ENCODE measurements at places on chromosomes 11 and 22.

GRCh38 chr11:129295746-129296145, 79.9 kb upstream of the BARX2 start:
- no peak for DNase-seq

DNA sequence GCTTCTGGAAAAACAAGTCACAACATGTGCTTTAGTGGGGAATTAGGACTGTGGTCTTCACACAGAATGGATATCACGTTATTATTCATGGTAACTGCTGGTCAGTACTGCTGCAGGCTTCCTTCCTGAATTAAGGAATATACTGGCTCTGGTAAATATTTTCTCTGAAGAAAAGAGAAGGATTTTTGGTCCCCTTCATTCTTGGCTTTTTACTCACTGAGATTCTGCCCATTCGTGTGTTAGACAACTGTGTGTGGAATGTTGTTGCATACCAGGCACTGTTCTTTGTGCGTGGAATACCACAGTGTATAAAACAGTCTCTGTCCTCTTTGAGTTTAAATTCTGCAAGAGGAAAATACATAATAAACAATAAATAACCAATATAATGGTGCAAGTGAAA, 80.3 kb downstream of the ALX4 start:
- DNase-seq = no peak

GRCh38 chr11:111095327-111095726, 150.2 kb upstream of the POU2AF2 start:
- DNase-seq = no peak

DNA sequence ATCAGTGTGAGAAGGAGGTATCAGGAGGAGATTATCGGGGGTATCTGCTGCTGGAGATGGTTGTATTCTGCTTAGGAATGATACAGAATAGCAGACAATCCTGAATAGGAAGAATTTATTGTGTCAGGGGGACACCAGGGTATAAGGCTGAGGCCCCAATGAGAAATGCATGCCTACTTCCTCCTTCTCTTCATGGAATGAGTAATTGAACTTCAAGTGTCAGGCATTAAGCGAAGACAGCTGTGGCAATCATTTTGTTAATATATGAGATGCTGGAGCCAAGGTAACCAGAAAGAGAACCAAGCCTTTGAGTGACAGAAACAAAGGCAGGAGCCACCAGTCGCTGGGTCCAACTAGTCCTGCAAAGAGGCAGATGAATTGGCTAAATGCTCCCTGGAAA, 49.1 kb downstream of the KIRREL3 start:
- no peak for DNase-seq

DNA sequence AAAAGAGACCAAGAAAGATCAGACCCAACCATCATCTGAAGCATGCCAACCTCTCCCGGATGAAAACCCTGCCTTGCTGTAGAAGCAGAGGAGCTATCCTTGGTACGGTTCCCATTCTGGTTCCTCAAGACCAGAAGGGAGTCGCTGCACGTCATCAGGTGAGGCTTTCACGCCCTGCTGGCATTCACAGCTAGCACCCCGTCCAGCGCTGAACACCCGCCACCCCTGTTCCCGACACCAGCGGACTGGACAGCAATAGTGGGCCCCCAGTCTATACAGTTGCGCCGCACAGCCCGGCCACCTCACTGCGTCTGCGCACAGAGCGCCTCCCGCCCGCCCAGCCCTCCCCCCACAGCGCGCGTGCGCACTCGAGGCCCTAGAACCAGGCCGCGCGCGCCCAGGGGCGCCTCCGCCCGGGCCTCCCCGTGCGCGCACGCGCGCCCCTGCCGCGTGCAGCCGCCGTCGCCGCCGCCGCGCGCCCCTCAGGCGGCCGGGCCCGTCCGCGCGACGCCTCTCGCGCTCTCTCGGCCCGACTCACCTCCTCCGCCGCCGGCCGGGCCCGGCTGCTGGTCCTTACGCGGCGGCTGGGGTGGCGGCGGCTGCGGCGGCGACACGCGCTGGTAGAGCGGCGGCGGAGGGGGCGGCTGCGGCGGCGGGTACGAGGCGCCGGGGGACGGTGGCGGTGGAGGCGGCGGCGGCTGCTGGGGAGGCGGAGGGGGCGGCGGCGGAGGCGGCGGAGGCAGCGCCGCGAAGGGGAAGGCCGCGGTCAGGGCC, 706 bp downstream of the SF1 start:
- peak; percentile 60 for DNase-seq

GRCh38 chr11:128198216-128198772, 389.1 kb downstream of the ETS1 start:
- no peak for DNase-seq

GRCh38 chr11:103035791-103036434, 56.0 kb downstream of the DCUN1D5 start:
- no peak for DNase-seq

DNA sequence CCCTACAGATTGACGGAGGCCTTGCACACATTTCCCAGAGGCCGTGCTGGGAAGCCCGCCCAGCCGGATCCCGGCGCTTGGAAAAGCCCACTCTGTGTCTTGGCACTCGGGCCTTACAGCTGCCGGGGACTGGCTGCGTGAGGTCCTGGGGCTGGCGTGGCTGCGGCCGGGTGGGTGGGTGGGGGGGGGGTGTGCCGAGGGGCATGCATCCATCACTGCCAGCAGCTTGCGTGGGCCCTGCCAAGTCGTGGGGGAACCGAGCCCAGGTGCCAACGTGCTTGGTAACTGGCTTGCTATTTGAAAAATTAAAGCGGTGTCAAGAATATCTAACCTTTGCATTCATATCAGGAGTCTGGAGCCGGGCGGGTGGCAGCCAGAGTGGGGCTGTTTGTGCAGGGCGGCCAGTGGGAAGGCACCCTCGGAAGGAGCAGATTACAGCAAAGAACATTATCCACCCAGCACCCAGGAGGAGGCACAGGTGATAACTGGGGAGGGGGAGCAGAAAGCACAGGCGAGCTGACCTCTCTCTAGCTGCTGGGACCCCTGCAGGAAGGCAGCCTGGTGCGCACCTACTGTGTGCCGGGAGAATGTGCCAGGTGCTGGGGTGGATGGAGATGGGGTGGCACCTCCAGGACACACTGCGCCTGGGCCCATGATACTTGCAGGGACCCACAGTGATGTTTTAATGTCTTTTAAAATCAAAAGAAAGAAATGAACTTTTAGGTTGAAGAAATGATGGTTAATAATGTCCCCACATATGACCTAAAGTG, 28.5 kb upstream of the SMIM38 start:
- no peak for DNase-seq

DNA sequence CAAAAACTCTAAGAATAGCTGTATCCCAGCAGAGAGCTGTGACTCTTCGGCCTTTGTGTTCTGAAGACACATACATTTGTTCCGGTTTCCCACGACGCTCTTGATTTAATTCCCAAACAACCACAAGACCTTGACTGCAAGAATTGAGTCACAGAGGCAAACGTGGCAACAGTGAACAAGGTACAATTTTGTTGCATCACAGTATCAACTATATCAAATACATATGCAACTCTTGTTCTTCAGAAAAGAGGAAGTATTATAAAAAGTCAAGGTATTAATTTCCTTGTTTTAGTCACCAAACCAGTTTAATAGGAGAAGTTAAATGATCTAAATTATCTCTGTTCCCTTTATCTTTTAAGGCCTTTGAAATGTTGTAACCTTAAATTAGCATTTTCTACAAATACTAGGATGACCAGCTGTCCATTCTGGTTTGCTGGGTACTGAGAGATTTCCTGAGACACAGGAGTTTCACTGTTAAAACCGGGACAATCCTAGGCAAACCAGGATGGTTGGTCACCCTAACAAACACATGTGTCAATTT, 11.1 kb downstream of the HPS5 start:
- no peak for DNase-seq

DNA sequence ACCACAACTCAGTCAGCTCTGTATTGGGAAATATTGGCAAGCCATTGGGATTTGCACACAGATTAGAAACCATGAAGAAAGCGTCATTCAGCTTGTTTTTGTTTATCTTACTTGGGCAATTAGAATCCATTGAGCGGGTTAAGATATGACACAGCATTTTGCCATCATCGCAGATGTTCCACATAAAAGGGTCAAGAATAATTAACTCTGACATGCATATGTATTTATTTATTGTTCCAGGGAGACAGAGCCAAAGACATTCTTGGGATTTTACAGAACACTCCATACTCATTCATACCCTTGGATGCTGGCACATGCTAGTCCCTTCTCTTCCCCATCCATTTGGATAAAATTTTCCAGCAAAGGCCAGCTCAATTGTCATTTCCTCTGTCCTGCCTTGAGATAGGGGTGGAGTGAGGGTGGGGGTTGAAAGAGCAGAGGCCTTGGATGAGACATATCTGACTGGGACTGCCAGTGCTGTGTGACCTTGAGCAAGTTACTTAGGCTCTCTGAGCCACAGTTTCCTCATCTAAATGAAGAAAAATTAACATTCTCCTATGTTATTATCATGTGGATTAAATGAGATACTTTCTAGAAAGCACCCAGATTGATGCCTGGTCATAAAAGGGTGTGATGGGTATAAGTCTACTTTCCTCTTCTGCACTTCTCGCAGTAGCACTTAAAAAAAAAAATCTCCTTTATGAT, 179.7 kb downstream of the RRAS2 start:
- DNase-seq = no peak

DNA sequence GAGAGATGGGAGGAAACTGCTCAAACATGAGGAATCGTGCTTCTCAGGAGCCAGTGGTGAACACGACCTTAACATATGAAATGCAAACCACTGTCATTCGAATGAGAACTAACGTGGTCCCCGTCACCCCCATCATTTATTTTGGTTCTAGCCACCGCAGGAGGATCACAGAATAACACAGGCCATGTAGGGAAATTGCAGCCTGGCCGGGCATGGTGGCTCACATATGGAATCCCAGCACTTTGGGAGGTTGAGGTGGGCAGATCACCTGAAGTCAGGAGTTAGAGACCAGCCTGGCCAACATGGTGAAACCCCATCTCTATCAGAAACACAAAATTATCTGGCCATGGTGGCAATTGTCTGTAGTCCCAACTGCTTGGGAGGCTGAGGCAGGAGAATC, 27.1 kb downstream of the KRTAP5-5 start:
- DNase-seq = no peak

GRCh38 chr22:45534339-45535192, 31.9 kb downstream of the FBLN1 start:
- no peak for DNase-seq

DNA sequence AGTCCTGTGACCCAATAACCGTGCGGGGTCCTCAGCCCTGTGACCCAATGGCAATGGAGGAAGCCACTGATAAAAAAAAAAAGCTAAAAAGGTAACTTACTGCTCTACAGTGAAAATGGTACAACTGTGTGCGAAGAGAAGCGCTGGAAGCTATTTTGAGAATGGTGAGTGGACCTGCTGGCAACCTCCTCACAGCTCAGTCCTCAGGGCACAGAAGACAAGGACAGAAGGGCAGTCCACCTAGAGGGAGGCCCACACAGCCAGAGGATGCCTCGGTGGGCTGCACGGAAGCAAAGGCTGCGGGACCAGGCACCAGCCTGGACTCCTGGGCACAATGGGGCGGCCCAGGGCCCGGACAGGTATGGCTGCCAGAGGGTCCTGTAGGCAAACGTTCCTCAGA, 35.6 kb downstream of the BRD1 start:
- DNase-seq = no peak

All from stimulated activated CD8-positive, alpha-beta memory T cell treated with anti-CD3 and anti-CD28 coated beads, Interleukin-4, amount 100 ng/mL, for 4 hours (primary cell).